M059J (cell line): ENCODE measurements at places on chromosomes 4 and X. TPM values are rescaled to one million over a fixed set of nuclear protein-coding genes. Genes with fewer than 3 reads are reported as not detected.

Gene TEX13C
- total RNA-seq: not detected in 2 replicates

Gene FOXR2
- total RNA-seq: not detected in 2 replicates

Gene ADH1C
- 0.05 and 0.57 TPM in 2 replicates for total RNA-seq

Gene ADGRG2
- total RNA-seq: not detected in 2 replicates

Gene GLRA3
- total RNA-seq: not detected in 2 replicates

Gene BEX2
- 8.9 and 15.4 TPM in 2 replicates for total RNA-seq

Gene ZNF718
- total RNA-seq: 3.2 and 3.4 TPM in 2 replicates

Gene PDGFC
- total RNA-seq: 88.7 and 162 TPM in 2 replicates

Gene ATP8A1
- total RNA-seq: 0.81 and 1.3 TPM in 2 replicates

Gene TREX2
- total RNA-seq: 1.6 TPM in 1 of 2 replicates, not detected in the other

Gene TXK
- 0.15 and 0.69 TPM in 2 replicates for total RNA-seq

Gene SHROOM4
- total RNA-seq: 0.54 and 1.8 TPM in 2 replicates

Gene DCTD
- total RNA-seq: 65.9 and 91.5 TPM in 2 replicates

Gene MUC7
- 0.25 TPM in 1 of 2 replicates, not detected in the other for total RNA-seq

Gene NAP1L3
- 0.69 and 0.86 TPM in 2 replicates for total RNA-seq

Gene VEGFC
- total RNA-seq: 54.5 and 80.4 TPM in 2 replicates

Gene ZNF630
- 3.0 and 3.2 TPM in 2 replicates for total RNA-seq

Gene CT45A3
- total RNA-seq: 0.37 TPM in 1 of 2 replicates, not detected in the other

Gene ZNF711
- 1.4 and 1.6 TPM in 2 replicates for total RNA-seq

Gene S100G
- not detected in 2 replicates for total RNA-seq

Gene MAGEA2
- total RNA-seq: 0.94 and 1.7 TPM in 2 replicates

Gene PIR
- 25.4 and 32.6 TPM in 2 replicates for total RNA-seq

Gene KLHL13
- total RNA-seq: 4.2 and 4.6 TPM in 2 replicates

Gene KLHL4
- total RNA-seq: 1.5 and 1.8 TPM in 2 replicates

Gene CXCL3
- total RNA-seq: 0.81 and 6.3 TPM in 2 replicates

Gene ZRSR2
- total RNA-seq: 1.9 and 4.2 TPM in 2 replicates

Gene GPAT3
- total RNA-seq: 15.4 and 29.8 TPM in 2 replicates

Gene TMEM31
- total RNA-seq: not detected in 2 replicates
